ENCODE measurements at places on chromosomes 16 and 17.

GRCh38 chr16:81956213-81956948, 54.9 kb downstream of the SDR42E1 start:
- peak; percentile 16 for DNase-seq

- DNase-seq: no peak
Observed at GRCh38 chr17:16962804-16963203, 9.1 kb downstream of the TNFRSF13B start.

- DNase-seq: no peak
Observed at GRCh38 chr17:36019423-36019822, 1.7 kb upstream of the CCL23 start.

DNA sequence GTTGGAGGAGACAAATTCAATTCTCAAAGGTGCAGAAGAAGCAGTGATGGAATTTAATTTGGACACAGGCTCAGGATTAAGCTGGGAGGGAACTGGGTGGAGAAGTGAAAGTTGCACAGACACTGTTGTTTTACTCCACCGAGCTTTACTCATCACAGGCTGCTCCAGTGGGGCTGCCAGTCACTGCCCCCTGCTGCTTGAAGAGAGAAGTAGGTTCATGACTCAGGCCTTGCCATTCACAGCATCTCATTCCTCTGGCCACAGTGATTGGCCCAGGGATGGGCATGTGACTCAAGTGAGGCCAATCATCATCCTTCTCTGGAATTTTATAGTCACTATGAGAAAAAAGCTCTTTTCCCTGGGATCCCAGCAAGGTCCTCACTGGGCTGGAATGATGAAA, 11.8 kb downstream of the GNAO1 start:
- no peak for DNase-seq

DNA sequence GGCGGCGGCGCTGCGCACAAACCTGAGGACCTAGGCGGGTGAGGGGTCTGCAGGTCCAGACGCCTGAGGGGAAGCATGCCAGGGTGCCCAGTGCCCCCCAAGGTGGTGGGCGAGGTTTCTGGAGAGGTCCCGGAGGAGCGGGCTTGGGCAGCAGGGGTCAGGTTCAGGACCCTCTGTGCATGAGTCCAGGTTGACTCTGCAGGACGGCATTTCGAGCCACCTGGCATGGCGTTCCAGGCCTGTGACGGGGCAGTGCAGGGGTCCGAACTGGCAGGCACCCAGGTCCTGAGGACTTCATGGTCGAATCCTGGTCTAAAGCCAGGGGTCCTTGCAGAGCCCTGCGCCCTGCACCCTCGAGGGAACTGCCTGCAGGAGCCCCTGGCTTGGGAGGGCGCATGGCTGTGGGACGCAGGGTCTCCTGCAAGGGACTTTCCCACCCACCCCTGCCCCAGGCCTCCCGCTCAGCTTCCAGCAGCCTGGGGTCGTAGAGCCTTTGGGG, 3.5 kb downstream of the SLC16A3 start:
- no peak for DNase-seq

DNA sequence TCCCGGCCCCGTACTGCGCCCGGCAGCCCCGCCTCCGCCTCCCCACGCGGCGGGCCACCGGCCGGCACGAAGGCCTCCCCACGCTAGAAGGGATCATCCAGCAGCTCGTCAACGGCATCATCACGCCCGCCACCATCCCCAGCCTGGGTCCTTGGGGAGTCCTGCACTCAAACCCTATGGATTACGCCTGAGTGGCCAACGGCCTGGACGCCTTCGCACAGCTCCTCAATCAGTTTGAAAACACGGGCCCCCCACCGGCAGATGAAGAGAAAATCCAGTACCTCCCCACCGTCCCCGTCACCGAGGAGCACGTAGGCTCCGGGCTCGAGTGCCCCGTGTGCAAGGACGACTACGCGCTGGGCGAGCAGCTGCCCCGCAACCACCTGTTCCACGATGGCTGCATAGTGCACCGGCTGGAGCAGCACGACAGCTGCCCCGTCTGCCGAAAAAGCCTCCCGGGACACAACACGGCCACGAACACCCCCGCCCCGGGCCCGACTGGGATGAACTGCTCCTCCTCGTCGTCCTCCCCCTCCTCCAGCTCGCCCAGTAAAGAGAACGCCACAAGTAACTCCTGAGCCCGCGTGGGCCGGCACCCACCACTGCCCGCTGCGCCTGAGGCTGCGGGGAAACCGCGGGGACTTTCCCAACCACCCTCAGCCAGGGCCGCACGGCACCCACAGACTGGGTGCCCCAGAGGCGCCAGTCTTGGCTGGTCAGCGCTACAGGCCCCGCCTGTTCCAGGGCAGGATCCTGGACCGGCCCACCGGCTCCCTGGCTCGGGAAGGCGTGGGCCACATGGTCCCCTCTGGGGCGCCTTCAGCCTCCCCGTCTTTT, 39.0 kb upstream of the AKAP1 start:
- DNase-seq: no peak

DNA sequence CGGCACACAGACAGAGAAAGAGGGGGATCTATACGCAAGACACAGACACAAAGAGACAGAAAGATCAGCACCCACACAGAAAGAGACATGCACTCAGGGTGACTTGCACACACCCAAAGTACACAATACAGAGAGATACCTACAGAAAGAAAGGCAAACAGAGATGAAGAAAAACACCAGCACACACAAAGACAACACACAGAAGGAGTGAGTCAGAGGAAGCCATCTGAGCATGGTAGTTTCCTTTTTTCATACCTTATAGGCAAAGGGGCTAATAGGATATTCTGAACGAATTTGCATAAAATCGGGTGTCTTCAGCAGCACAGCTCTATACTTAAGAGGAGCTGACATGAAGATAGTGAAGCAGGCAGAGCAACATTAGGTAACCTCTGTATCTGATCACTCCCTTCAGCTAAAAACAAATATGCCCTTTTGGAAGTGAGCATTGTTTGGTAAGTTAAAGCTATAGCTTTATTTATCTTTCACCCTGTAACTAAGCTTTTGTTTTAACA, 198.6 kb downstream of the AATF start:
- no peak for DNase-seq

DNA sequence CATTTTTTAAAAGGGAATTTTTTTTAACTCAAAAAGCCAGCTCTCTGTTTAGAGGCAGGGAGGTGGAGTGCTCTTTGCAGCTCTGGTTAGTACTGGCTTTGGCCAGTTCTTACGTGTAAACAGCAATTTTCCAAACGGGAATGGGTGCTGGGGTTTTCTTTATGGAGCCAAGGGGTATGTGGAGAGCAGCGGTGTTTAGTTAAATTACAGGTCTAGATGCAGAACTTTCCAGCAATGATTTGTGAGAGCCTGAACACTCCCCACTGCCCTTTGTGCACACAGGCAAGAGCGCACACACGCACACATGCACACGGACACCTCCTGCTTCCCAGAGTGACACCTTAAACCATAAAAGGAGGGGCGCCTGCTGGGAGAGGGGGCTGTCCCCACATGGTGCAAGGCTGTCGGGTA, 140.2 kb downstream of the MSI2 start:
- no peak for DNase-seq

DNA sequence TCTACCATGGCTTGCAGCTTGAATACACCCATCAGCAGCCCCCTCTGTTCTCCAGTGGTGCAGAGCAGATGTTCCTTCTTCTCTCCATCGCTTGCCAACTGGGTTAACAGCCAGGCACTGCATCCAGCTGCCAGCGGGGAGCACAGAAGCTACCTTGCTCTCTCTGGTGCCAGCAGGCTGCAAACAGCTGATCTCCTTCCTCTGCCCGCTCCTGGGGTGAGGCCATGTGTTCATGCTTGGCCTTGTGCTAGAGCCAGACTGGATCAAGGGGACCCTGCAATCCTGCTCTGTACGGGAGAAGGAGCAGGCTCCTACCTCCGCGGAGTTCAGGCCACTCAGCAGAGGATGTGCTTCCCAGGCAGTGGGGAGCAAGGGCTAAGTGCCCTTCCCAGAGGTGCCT, 24.1 kb upstream of the ENGASE start:
- no peak for DNase-seq

GRCh38 chr17:65926599-65926998, 265.3 kb downstream of the CEP112 start:
- DNase-seq: no peak

DNA sequence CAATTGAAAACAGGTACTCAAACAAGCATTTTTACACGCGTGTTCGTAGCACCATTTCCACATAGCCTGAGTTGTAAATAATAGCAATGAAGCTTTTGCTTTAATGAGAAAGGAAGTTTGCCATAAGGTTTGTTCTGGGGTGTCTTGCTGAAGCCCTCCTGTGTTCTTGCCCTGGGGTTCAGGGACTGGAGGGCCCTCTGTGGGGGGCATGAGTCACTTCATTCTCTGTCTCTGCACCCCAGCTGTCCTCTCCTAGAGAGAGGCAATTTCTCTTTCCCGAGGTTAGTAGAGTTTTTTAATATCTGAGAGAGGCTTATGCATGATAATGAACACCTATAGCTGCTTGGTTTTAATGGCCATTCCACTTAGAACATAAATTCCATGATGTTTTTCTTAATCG, 9.6 kb downstream of the AFMID start:
- no peak for DNase-seq
